Cortex of kidney (tissue), 1 donor: ENCODE measurements at places on chromosomes 3 and 15.

DNA sequence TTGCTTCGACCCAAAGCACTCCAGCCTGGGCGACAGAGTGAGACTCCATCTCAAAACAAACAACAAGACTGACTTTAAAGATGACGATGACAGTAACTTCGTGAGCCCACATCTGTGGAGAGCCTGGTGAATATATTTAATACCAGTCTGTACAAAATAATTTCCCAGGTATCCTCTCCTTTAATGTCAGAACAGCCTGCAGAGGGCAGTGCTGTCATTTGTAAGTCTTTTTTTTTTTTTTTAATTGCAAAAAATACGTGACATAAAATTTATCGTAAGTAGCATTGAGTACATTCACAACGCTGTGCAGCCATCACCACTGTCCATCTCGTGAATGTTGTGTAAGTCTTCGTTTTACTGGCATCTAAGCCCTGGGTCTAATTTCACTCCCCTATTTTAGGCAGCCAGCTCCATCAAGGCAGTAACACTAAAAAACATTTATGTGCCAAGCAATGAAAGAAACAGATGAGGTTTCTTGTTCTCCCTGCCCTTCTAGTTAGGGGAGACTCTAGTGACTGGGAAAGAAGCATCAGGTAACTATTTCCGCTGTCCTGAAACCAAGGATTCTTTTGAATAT, 1.4 kb downstream of the HTD2 start:
- DNase-seq: no peak

DNA sequence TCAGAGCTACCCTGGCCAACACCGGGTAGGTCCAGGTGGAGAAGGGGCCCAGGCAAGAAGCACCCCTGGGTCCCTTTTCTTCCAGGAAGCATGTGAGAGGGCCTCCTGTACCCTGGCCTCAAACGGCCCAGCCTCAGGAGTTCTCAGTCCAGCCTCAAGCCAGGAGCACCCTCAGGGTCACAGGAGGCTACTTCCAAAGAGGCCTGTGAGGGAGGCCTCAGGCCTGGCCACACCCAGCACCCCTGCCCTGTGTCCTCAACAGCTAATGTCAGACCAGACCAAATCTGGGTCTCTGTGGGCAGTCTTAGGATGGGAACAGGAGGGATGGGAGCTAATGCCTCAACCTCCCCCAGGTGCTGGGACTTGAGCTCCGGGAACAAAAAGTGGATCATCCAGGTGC, 23.5 kb downstream of the PTH1R start:
- no peak for DNase-seq

- DNase-seq: peak; percentile 43
These were observed at the start of gene PRKCD for GRCh38 chr3:53160660-53161449. Gene PRKCD (plus strand): TSS chr3:53161209. CDS start chr3:53178423, 17,214 bp downstream.

GRCh38 chr3:116443191-116443661, 2.1 kb downstream of the LSAMP start:
- no peak for DNase-seq

GRCh38 chr15:41961001-41961518, 11.3 kb downstream of the EHD4 start:
- no peak for DNase-seq

- DNase-seq: no peak
These were observed 43.9 kb upstream of the SEC13 start for GRCh38 chr3:10364806-10365205.

DNA sequence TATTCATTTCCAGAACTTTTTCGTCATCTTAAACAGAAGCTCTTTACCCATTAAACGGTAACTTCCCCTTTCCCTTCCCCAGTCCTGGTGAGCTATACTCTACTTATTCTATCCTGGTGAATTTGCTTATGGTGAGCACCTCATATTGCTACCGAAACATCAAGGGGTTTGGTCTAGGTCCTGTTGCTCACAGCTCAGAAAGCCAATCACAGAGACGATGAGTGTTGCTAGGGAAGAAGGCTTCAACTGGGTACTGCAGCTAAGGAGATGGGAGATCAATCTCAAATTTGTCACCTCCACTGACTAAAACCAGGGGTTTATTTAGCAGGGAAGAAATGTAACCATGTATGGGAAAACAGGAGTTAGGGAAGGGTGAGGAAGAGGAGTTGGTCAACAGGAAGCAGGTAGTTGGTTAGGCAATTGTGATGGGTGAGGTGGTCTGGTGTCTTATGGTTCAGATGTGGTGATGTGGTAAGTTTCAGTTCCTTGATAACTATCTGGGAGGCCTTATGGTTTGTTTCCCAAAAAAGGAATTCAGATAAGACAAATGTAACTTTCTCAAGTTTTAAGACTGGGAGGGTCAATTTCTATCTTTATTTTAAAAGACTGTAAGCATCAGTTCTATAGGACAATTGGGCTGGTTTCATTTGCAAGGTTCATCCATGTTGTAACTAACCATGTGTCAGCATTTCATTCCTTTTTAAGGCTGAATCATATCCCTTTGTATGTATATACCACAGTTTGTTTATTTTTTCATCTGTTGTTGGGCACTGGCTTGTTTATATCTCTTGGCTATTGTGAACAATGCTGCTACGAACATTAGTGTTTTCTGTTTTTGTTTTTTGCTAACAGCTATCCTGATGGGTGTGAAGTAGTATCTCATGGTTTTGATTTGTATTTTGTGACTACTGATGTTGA, 24.3 kb downstream of the ARHGAP11B start:
- DNase-seq: no peak

DNA sequence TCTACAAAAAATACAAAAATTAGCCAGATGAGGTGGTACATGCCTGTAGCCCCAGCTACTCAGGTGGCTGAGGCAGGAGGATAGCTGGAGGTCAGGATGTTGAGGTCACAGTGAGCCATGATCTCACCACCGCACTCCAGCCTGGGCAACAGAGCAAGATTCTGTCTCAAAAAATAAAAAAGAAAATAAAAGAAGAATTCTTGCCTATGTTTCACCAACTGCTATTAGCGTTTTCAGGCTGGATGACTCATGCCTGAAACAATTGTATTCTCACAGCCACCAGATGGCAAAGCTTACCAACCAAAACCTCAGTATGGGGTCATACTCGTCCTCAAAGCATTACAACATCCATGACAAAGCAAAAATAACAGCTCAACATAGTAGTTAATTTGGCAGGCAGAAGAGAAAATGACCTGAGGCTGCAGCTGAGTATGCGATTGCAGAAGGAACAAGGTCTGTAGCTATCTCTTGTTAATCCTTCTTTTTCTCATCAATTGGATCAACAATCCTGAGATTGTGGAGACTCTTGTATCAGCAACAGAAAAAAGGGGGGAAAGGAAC, 52.2 kb downstream of the TP53BP1 start:
- DNase-seq: no peak

- DNase-seq: no peak
These were observed 28.7 kb downstream of the RPN1 start for GRCh38 chr3:128621931-128622330.

- DNase-seq: no peak
These were observed 74.7 kb downstream of the IL1RAP start for GRCh38 chr3:190588570-190588969.

- DNase-seq: no peak
These were observed 38.5 kb downstream of the RPLP1 start for GRCh38 chr15:69491038-69491505.

GRCh38 chr3:123993818-123994217, 1.9 kb upstream of the ROPN1 start:
- no peak for DNase-seq

- no peak for DNase-seq
These were observed 297.3 kb upstream of the UBE2E1 start for GRCh38 chr3:23508464-23508863.

DNA sequence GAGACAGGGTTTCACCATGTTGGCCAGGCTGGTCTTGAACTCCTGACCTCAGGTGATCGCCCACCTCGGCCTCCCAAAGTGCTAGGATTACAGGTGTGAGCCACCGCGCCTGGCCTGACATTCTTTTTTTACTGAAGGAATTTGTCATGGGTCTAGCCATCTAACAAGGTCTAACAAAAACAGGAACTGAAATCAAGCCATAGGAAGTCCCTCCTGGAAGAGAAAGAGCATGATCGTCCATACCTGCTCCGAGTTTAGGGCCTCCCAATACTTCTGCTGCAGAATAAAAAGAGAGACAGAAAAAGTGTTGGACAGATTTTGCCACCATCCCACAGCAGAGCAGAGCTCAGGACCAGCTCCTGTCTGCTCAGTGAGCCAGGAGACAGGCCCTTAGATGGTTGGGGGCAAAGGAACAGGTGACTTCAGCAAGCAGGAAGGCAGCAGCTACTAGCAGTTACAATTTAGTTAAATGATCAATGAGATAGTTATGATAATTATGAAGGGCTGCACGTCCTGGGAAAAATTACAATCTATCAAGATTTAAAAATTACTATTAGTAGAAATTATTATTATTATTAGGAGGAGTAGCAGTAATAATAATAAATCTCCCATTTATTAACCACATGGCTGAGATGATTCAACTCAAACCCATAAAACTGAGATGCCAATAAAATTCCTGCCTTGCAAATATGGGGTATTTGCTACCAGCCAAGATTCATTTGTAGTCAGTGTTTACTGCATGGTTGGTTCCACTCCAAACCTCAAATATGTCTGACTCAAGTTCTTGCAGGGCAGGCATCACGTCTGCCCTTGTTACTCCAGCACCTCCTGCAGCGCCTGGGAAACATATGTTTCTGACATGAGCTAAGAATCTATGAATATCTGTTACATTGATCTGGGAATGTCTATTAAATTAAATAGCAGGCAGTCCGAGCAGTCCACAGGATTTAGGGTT, 40.1 kb downstream of the TMEM44 start:
- DNase-seq: no peak

GRCh38 chr3:114834175-114834940, 312.7 kb downstream of the ZBTB20 start:
- DNase-seq: no peak
